ENCODE measurements at places on chromosomes 2 and 18.

DNA sequence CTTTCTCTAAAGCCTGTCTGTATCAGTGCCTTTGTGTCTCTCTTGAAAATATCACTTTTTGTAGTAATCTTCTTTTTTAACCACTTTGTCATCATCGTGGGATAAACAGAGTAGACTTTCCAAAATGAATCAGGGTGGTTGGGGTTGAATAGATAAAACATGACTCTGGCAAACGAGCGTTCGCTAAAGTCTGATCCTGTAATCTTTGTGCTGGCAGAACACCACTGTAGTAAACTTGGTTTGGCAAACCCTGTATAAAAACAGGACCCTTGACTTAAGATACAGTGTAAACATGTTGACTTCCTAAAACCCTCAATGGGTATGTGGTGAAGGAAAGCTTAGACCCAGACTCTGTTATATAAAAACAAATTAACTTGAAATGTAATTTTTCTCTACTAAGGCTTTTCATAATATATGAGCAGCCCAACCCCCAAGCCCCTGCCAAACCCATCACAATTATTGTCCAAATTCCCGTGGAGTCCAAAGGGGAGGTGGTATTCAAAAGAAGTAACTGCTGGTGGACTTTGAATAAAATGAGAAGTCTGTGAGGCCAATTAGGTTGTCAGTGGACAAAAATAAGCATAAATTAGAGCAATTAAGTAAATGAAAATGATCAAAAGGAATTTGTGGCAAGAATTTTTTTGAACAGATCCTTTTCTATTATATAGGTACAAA lies 52.2 kb downstream of the COLEC12 start:
- DNase-seq = no peak

DNA sequence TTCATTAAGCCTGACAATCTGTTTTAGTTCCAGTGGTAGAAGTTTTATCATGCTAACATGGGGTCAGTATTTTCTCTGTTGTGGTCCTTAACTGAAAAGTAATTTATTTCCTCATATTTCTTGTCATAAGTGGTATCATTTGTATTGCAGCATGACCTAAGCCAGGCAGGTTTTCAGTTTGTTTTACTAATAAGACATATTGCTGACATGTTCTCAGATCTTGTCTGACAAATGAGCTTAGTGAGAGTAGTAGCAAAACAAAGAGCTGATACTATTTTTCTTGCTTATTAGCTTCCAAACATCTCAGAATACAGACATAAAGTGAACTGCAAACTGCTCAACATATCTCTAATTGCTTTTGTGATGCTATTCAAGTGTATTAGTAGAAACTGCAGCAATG lies 293.6 kb downstream of the DSEL start:
- no peak for DNase-seq

DNA sequence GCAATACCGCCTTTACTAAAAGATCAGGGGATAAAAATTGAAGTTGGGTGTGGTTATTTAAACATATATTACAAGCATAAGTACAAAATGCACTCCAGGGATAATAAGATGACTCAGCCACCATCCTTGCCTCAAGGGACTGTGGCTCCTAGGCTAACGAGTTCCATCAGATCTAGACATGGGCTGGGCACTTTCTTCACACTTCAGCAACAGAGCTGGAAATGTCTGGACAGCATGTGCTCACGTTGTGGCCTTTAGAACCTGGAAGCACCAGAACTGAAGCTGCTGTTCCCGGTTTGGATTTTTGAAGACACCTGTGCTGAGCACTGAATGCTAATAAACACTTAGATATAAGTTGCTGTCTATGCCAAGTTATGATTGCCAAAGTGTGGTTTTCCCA lies 384.2 kb upstream of the SALL3 start:
- no peak for DNase-seq

GRCh38 chr2:98903064-98903355 lies 33.0 kb downstream of the CRACDL start:
- DNase-seq = no peak

DNA sequence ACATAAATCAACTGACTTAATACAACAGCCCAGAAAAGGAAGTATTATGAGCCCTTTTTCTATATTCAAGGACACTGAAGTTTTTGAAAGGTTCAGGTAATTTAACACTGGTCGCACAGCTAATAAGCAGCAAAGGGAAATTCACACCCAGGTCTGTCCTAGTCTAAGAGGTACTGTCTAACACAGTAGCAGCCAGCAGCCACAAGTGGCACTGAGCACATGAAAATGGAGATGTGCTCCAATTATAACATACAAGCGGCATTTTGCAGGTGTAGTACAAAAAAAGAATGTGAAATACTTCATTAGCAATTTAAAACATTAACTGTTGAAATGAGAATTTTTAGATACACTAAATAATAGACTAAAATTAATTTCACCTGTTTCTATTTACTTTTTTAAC lies 23.4 kb downstream of the SPRED2 start:
- DNase-seq = no peak

- DNase-seq = no peak
These were observed 619.2 kb downstream of the IRS1 start for GRCh38 chr2:226180281-226180884.

- DNase-seq = no peak
These were observed 201.3 kb upstream of the APCDD1 start for GRCh38 chr18:10252952-10253705.

GRCh38 chr2:159795841-159796690 lies 1.9 kb downstream of the CD302 start:
- no peak for DNase-seq

DNA sequence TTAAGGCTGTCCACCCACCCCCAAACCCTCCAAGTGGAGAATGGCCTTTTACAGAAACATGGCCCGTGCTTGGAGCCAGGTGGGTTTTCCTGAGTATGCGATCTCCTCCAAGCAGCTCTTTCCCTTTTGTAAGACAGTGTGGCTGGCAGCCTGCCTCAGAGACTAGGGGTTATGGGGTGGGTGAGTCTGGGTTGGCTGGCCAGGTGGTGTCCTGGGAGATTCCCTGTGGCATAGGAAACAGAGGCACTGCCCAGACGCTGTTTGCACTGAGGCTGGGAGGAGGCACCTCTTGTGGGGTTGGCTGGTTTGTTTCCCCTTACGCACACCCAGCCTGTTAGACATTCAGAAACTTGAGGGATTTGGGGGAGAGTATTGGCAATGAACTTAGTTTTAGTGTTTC lies 82.3 kb upstream of the MCFD2 start:
- DNase-seq = no peak

DNA sequence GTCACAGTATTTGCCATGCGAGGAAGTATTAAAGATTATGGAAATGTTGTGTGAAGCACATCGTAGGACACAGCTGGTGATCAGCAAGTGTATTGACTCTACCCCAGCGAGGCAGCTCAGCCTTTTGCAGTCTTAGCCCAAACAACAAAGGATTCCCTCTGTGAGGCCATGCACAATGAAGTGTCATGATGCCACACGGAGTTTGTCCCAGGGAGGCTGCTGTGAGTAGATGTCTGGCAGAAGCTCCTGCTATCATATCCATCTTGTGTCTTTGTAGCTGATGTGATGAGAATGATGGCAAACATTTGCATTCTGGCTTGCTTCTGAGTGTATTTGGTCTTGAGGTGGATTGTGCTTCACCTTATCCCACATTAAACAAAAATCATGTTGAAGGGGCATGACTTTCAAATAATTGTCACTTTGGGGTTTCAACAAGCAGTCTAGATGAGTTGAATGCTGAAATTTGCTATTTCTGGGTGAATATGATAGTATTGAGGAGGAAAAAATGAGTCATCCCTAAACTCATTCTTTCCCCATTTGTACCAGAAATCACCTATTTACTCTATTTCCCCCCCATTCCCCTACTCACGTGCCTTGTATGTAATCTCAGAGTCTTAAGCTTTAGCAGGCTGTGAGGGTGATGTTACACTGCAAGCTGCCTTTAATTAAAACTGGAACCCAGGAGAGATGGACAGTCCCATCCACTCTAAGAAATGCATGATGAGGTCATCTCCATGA lies 273.5 kb downstream of the RNF144A start:
- DNase-seq = no peak

GRCh38 chr2:219641390-219642068 lies 14.1 kb downstream of the SLC4A3 start:
- no peak for DNase-seq

DNA sequence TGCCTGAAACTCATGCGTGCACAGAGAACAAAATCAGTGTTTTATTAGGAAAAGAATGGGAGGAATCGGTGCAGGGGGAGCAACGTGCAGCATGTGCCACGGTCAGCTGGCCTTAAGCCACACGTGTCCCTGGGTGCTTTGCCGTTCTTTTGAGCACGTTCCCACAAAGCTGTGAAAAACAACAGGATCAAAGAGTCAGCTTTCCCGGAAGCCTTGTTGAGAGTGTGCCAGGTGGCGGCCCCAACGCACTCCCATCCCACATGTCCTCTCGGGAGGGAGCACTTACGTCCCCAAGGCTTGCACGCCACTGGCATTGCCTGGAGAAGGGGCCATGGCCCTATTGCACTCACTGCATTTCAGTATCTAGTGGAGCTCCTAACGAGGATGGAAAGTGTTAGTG lies 511.2 kb downstream of the EIPR1 start:
- DNase-seq = no peak

DNA sequence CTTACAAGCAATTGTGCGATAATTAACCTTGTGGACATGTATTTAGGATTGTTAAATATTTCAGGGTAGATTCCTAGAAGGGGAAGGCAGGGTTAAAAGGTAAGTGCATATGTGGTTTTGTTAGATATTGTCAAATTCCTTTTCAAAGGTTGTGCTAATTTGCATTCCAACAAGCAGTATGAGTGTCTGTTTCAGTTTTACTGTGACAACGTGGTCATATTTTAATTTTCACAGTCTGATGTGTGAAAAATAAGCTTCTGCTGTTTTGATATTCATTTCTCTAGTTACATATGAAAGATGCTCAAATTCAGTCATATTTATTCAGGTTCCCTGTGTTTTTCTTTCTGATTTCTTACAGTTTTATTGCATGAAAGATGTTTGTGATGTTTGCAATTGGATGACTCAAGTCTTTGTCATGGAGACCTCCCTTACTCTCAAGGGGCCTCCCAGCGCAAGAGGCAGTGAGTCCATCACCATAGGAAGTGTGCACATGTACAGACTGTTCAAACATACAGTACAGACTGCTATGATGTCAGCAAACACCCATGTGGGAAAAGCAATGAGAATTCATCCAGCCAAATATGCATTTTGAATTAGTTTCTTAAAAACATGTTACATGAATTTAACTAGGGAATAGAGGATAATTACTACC lies 310.8 kb downstream of the GALR1 start:
- no peak for DNase-seq

GRCh38 chr18:61791031-61791430 lies 101.8 kb downstream of the RNF152 start:
- DNase-seq = no peak

- no peak for DNase-seq
These were observed 459.3 kb downstream of the GALR1 start for GRCh38 chr18:77708826-77709506.

DNA sequence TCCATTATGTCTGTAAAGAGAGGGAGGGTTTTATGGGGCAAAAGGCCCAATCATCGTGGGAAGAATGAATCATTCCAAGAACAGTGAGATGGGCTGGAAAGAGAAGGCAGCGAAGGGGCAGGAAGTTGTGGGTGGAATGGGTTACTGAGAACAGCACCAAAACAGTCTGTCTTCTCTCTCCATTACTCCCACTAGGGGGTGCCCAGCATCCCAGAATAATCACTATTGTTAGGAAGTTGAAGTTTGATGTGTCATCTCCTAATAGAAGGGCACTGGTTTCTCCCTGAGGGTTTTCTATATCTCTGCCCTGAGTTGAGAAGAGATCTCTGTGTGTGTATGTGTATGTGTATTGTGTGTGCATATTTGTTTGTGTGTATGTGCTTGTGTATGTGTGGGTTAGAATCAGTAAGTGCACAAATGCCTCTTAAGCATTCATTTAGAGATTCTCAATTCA lies 76.6 kb upstream of the MAP4K3 start:
- DNase-seq = peak; percentile 70

GRCh38 chr18:432791-433190 lies 67.7 kb downstream of the COLEC12 start:
- DNase-seq = no peak

GRCh38 chr2:187157046-187157445 lies 291.0 kb downstream of the CALCRL start:
- no peak for DNase-seq

GRCh38 chr2:54691445-54692135 lies 31.9 kb upstream of the EML6 start:
- no peak for DNase-seq

DNA sequence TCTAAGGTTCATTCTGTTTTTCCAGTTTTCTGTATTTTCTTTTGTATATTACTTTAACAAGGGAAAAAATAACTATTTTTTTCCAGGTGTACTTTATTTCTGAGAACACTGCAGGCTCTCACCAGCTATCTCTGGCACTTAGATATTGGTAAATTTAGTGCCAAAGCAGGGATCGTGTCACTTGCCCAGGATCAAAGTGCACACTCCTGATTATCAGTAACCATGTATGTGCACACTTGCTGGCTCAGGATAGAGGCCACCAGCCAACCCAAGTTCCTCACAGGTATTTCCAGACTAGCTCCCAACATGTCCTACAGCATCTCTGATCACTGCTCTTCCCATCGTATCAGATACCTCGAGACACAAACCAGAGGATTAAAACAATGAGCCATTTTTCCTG lies 5.8 kb upstream of the FZD5 start:
- DNase-seq = no peak

- no peak for DNase-seq
These were observed 127.2 kb upstream of the PPP1CB start for GRCh38 chr2:28624436-28624792.

DNA sequence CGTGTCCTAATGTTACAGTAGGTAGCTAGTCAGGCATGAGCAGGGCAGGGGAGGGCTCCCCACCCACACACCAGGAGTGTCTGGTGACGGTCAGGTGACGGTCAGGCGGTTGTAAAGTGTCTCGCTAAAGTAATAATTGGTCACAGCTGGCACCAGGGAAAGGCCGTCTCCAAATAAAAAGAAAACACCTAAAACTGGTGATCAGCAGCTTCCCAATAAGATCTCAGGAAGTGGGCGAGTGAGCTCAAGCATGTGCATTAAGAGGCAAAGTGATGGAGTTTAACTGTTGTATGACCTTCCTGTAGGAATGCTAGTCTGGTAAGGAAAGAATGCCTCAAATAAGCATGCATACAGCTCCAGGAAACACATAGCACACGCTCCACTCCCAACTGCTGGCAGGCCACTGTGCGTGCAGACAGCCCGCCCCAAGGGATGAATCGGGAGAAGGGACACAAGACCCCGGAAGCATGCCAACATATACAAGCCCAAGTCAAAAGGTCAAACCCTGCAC lies 177.1 kb downstream of the RNF144A start:
- no peak for DNase-seq

DNA sequence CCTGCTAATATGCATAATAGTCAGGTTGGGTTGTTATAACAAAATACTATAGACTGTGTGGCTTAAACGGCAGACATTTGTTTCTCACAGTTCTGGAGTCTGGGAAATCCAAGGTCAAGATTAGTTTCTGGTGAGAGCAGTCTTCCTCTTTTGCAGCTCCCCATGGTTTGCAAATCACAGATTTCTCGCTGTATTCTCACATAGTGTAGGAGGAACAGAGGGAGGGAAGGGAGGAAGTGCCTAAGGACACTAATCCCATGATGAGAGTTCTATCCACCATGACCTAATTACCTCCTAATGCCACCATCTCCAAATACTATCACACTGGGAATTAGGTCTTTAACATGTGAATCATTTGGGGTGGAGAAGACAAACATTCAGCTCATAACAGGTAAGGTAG lies 20.1 kb upstream of the PTH2R start:
- no peak for DNase-seq

GRCh38 chr2:227739351-227739750 lies 6.3 kb upstream of the SCYGR8 start:
- no peak for DNase-seq
